ENCODE measurements at places on chromosomes 1 and 21. TPM values are rescaled to one million over a fixed set of nuclear protein-coding genes. Genes with fewer than 3 reads are reported as not detected.

GRCh38 chr1:75312620-75313019, 178.4 kb downstream of the LHX8 start:
- no peaks in the 10 kb centered on the region for H3K36me3 ChIP-seq
- H3K4me3 ChIP-seq, result no peak overlapping the region
- no peaks in the 10 kb centered on the region for H3K4me1 ChIP-seq
- DNase-seq, result no peak

DPYD gene
- total RNA-seq, result 56.4 TPM

DNA sequence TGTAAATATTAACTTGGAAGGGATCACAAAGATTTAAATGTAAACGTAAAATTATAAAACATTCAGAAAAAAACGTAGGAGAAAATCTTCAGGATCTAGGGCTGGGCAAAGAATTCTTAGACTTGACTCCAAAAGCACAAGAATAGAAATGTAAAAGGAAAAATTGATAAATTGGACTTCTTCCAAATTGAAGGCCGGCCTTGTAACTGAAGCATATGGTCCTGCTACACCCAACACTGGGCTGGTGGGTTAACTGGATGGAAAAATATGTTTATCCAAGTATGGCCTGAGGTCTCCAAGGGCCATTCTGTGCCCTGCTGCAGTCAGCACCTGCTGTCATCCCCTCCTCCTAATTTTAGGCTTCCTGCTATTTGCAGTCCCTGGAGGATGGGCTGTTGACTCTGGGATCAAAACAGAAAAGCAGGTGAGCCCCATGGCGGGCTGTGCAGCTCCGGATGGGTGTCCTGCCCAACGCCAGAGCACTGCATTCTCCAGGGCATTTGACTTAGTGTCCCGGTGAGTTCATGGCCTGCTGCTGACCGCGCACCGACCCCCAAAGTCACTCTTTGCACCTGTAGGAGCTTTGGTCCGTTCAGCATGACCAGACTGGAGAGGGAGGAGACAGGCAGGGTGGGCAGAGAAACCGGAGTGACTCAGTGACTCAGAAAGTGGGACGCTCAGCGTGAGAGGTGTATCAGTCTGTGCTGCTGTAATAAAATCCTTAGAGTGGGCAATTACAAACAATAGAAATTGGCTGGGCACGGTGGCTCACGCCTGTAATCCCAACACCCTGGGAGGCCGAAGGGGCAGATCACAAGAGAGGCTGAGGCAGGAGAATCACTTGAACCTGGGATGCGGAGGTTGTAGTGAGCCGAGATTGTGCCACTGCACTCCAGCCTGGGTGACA, 6.1 kb upstream of the AIRE start:
- H3K36me3 ChIP-seq, result no peaks in the 10 kb centered on the region
- H3K4me1 ChIP-seq, result no peaks in the 10 kb centered on the region

SLAMF9 gene
- not detected for total RNA-seq

GRCh38 chr1:20899154-20899972, 112.3 kb upstream of the HP1BP3 start:
- no peak overlapping the region for H3K4me3 ChIP-seq
- H3K4me1 ChIP-seq, result no peaks in the 10 kb centered on the region
- no peaks in the 10 kb centered on the region for H3K27me3 ChIP-seq
- no peaks in the 10 kb centered on the region for H3K36me3 ChIP-seq
- H3K27ac ChIP-seq, result no peak overlapping the region

DNA sequence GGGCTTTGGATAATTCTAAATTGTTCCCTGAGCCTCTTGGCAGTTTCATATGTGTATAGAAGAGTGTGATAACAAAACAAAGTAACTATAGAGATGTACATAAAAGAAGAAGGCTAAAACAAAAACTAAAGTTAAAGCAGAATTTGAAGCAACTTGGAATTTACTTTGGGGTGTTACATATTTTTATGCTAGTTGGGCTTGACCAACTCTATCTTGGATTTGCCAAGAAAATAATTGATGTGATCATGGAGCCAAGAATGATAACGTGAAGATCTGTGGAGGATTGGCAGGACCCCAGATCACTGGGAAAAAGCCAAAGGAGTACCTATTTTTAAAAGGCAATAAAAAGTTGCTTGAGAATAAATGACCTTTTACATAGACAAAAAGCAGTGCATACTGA, 206.9 kb downstream of the LMO4 start:
- no peaks in the 10 kb centered on the region for H3K36me3 ChIP-seq
- H3K27me3 ChIP-seq, result no peaks in the 10 kb centered on the region
- no peak overlapping the region for H3K4me3 ChIP-seq
- H3K27ac ChIP-seq, result no peak overlapping the region

A3GALT2 gene
- not detected for total RNA-seq

DNA sequence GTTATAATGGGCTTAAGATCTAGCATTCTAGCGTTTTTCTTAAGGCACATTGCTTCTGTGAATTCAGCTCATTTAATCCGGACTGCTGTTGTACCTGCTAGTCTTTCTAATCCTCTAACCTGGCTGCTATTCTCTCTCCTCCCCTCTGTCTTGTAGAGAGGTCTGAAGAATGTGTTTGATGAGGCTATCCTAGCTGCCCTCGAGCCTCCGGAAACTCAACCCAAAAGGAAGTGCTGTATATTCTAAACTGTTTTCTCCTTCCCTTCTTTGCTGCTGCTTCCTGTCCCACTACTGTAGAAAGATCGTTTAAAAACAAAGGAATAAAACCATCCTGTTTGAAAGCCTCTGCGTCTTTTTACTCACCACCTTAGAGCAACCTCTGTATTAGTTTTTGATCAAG, 37.3 kb downstream of the CDC42 start:
- peaks cover 6% of the 10 kb centered on the region for H3K36me3 ChIP-seq
- H3K4me1 ChIP-seq, result peaks cover 3% of the 10 kb centered on the region
- no peak for DNase-seq
- H3K27me3 ChIP-seq, result no peaks in the 10 kb centered on the region

URB2 gene
- 9.3 TPM for total RNA-seq

DNA sequence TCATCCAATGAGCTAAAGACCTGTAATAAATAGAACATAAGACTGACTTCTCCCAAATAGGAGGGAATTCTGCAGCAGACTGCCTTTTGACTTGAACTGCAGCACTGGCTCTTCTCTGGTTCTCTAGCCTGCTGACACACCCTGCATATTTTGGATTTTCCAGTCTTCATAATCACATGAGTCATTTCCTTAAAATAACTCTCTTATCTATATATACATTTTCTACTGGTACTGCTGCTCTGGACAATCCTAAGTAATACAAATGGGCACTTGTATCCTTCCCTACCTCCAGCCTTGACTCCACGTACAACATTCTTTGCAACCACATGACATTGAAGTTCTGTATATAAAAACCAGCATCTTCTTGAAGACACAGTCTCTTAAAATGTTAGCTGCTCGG, 429.4 kb upstream of the TMPRSS15 start:
- DNase-seq, result no peak
- H3K4me1 ChIP-seq, result no peaks in the 10 kb centered on the region
- H3K27me3 ChIP-seq, result no peaks in the 10 kb centered on the region
- no peak overlapping the region for H3K27ac ChIP-seq

TGFB2 gene
- total RNA-seq, result 10.2 TPM

DNA sequence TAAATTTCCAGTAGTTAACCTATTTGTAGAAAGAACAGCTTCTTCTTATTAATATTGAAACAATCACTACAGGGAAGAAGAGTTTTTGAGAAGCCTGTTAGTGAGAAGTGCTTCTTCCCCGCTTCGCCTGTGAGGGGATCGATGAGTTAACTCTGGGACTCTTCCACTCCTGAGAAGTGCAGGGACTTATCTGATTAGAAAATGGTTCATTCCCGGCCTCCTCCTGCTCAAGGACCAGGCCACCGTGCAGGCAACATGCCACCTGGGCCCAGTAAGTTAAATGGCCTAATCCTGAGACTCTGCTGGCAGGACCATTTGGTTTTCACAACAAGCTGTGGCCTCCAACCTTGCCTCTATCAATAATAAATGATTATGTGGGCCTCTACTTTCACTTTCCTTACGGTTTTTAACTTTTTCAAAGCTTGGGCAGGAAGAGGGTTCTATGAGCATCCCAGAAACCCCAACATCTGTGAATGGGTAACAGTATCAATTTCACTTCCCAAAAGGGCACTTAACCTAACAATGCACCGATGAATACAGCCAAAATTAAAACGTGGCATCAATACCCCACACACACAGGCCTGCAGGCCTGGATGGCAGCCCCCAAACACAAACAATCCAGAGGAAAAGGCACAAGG, 33.1 kb downstream of the SIPA1L2 start:
- H3K4me3 ChIP-seq, result no peak overlapping the region
- no peak for DNase-seq
- no peaks in the 10 kb centered on the region for H3K27me3 ChIP-seq
- no peaks in the 10 kb centered on the region for H3K4me1 ChIP-seq
- H3K27ac ChIP-seq, result no peak overlapping the region

- H3K4me3 ChIP-seq, result no peak overlapping the region
- no peaks in the 10 kb centered on the region for H3K27me3 ChIP-seq
- H3K27ac ChIP-seq, result no peak overlapping the region
- H3K4me1 ChIP-seq, result no peaks in the 10 kb centered on the region
- H3K36me3 ChIP-seq, result no peaks in the 10 kb centered on the region
Measured at GRCh38 chr1:20311289-20311688, 20.6 kb downstream of the VWA5B1 start.

Measured in breast epithelium (tissue), 4 donors.